ENCODE measurements at places on chromosomes 2 and 18.

- DNase-seq: no peak
Measured at GRCh38 chr2:44560352-44560751, 198.6 kb downstream of the CAMKMT start.

- DNase-seq: no peak
Measured at GRCh38 chr2:62570861-62571698, 65.1 kb upstream of the TMEM17 start.

- DNase-seq: no peak
Measured at GRCh38 chr18:44840058-44840790, 159.5 kb downstream of the SETBP1 start.

DNA sequence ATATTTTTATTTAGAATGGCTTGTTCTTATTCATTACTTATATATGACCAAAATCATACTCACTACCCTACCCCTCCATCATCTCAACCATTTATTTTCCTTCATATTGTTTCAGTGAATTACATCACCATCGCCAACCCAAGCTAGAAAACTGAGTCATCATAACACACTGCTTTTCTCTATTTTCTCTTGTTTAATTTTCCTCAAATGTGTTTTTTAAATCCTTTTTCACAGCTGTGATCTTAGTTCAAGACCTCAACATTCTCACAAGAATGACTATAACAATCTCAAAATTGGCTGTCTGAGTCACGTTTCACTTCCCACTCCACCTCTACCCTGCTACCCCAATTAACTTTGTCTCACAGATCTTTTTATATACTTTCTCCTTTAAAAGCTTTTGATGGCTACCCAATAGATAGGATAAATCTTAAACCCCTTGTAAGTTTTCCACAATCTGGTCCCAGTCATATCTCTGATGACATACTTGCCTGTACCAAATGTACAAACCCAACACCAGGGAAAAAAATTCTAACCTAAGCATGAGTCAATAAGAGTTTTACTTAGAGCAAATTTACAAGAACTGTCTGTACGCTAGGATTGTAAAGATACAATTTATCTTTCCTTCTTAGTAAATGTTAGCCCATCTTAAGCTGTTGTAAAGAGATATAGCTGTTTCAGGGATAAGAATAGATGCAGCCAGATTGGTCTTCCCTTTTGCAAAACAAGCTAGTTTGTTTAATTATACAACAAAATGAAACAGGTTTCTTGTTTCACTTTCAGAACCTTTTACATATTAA, 635.1 kb upstream of the SLC39A10 start:
- DNase-seq: no peak

DNA sequence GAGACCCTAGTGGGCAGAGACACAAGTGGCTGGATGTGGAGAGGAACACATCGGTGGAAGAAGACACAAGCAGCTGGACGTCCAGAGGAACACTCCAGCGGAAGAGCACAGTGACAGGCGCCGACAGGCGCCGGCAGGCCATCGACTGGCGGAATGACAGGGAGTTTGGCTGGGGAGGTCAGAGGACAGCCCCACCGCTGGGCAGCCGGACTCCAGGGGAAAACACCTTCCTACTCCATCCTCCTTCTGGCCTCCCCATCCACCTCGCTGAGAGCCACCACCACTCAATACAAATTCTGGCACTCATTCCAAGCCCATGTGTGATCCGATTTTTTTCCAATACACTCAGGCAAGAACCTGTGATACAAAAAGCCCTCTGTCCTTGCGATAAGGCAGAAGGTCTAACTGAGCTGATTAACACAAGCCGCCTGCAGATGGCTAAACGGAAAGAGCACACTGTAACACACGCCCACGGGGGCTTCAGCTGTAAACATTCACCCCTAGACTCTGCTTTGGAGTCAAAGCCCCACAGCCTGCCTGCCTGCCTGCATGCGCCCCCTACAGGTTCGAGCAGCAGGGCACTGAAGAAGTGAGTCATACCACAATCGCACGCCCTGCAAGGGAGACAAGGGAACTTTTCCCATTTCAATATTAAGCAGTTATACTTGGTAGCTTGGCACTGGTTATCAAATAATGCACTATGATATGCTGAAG, 50.2 kb upstream of the LRP1B start:
- no peak for DNase-seq

- DNase-seq: no peak
Measured at GRCh38 chr2:56749152-56749752, 565.5 kb downstream of the CCDC85A start.

DNA sequence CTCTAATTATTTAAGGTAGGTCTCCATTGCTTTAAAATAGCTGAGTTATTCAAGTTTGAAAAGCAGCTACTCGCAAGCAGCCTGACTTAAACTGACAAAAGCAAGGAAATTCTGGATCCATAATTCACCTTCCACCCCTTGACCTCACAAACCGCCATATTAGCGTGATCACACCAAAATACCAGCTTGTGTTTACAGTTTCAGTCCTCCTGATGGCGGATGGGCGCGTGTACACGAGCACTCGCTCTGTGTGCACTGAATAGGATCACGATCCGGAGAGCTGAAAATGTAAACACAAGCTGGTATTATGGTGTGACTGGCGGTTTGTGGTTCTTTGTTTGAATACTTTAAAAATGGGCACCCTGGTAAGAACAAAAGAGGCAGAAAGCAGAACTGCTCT, 42.4 kb upstream of the PSMD14 start:
- DNase-seq: no peak

DNA sequence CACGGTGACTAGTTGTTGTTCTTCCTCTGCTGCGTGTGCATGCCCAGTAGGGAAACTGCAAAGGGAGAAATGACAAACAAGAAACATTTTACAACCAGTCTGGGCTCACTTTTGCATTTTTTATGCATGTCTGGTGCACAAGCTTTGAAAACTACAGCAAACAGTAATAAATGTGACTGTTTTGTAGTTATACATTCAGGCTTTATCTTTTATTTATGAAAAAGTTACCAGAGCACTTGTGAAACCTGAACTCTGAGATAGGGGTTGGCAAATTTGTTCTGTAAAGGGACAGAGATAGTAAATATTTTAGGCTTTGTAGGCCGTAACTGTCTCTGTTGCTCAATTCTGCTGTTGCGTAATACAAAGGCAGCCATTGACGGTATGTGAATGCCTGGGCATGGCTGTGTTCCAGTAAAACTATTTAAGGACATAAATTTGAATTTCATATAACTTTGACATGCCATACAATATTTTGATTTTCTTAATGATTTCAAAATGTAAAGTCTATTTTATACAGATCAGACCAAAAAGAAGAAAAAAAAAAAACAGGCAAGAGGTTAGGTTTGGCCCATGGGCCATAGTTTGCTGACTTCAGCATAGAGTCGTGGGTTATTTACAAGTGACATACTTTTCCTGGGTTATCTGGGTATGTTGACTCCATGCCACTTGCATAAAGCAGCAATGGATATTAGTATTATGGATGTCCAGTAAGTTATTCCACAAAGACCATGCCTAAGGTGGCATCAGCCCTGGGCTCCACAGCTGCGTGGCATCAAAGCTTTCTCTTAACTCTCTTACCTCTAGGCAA, 53.6 kb upstream of the EML6 start:
- DNase-seq: no peak

DNA sequence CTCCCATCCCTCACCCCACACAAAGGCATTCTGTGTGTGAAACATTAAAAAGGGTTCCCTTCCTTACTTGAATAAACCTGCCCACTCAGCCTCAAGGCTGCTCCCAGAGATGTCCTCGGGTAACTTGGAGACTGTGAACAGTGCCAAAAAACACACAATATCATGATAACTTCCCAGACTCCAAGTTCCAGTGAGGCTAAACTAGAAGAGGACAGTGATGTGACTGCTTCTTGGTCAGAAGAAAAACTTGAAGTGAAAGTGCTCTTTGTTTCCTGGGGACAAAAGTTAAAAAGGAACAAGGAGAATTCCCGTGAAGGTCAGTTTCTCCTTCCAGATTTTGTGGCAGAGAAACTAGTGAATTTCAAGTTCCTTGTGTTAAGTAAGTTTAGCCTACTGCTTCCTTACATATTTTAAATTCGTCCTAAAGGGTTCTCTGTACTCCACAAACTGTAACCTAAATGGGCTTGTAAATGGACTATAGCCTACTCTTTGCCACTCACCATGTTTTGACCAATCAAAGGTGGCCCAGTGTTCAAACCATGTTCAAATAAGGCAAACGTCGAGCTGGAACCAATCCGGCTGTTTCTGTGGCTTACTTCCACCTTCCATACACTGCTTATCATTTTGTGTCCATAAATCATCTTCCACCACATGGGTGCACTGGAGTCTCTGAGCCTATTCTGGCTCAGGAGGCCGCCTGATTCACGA, 20.4 kb downstream of the TPRKB start:
- no peak for DNase-seq

GRCh38 chr2:181431674-181432073, 25.5 kb upstream of the ITGA4 start:
- no peak for DNase-seq

DNA sequence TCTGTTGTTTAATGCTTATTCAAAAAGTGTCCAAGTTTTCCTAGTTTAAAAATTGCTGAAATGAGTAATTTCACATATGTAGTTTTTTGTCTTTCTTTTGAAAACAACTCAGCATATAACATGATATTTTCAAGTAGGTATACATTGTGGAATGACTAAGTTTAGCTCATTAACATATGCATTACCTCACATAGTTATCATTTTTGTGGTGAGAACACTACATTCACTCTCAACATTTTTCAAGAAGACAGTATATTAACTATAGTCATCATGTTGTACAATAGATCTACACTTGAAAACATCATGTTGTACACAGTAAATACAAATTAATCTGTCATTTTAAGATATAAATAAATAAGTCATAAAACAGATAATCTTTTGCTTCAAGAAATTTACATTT, 340.0 kb downstream of the CCDC85A start:
- DNase-seq: no peak

- DNase-seq: no peak
Measured at GRCh38 chr2:64661741-64662169, 8.0 kb upstream of the SERTAD2 start.

Data from activated T-cell treated with anti-CD3 and anti-CD28 coated beads, Interleukin-2, amount 50 U/mL, for 1 hour (primary cell).